Right lung (tissue), 10 donors: ENCODE measurements at places on chromosomes 6 and 20. TPM values are rescaled to one million over a fixed set of nuclear protein-coding genes. Genes with fewer than 3 reads are reported as not detected.

GRCh38 chr6:65116326-65116725 lies 590.7 kb downstream of the EYS start:
- no peak for DNase-seq

DNA sequence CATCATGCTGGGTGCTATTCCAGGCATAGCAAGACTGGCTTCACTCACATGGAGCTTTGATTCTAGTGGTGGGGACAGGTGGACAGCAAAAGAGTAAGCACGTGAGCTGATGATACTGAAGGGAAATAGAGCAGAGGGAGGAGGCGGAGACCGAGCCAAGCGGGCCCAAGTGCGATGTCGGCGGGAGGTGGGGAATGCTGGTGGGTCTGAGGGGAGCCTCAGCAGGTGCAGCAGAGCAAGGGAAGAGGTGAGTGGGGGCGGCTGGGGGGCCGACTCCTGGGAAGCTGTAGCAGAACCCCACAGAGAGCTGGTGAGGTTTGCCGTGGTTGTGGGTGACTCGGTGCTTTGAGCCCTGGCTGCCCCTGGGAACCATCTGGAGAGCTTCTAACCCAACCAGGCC lies 10.2 kb downstream of the RTEL1 start:
- no peak for DNase-seq

DNA sequence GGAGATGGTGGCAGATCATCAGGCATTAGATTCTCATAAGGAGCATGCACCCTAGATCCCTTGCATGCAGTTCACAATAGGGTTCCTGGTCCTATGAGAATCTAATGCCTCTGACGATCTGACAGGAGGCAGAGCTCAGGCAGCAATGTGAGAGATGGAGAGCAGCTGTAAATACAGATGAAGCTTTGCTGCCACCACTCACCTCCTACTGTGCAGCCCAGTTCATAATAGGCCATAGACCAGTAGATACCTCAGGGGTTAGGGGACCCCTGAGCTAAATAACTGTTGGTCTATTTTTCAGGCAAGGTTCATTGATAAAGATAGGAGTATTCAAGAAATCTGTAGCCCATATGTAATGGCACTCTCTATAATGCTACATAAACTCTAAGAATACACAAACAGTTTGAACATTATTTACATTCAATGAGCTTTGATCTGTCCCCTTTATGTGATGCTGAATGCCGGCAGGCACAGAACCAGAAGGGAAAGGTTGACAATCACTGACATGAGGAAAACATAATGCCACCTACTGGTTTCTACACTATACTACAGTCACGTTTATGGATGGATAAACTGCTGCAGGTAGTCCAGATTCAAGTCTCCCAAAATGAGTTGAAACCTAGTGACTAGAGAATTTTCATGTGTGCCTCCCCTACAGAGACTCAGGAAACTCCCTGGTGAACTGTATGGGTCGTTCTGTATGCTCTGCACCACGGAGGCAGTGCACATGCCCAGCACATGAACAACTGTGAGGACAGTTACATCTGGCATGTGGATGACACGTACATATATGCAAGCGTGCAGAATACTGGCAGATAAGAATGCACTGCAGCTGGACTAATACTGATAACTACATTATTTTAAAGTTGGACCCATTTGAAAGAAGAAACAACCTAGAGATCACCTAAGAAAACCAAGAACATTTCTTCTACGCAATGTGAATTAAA lies 72.0 kb downstream of the DST start:
- DNase-seq: no peak

GRCh38 chr6:43171707-43172103 lies 636 bp downstream of the SRF start:
- no peak for DNase-seq

GRCh38 chr6:79223611-79224404 lies 10.7 kb downstream of the HMGN3 start:
- no peak for DNase-seq

DNA sequence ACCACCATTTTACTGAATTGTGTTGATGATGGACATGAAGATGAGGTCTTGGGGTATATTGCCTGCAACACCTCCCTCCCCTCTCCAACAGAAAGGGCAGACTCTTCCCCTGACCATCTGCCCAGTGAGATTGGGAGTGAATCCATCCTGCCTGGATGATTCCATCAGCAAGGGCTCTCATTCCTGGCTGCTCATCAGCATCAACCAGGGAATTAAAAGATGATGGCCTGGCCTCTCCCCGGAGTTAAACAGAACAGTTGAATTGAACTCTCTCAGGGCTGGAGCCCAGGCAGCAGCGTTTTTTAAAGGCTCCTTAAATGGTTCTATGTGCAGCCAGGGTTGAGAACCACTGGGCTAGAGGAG lies 14.6 kb upstream of the MRPS18A start:
- DNase-seq: no peak

GRCh38 chr6:170435766-170436165 lies 117.3 kb downstream of the PSMB1 start:
- no peak for DNase-seq

- no peak for DNase-seq
Measured at GRCh38 chr6:50663806-50664205, 49.5 kb upstream of the TFAP2D start.

DNA sequence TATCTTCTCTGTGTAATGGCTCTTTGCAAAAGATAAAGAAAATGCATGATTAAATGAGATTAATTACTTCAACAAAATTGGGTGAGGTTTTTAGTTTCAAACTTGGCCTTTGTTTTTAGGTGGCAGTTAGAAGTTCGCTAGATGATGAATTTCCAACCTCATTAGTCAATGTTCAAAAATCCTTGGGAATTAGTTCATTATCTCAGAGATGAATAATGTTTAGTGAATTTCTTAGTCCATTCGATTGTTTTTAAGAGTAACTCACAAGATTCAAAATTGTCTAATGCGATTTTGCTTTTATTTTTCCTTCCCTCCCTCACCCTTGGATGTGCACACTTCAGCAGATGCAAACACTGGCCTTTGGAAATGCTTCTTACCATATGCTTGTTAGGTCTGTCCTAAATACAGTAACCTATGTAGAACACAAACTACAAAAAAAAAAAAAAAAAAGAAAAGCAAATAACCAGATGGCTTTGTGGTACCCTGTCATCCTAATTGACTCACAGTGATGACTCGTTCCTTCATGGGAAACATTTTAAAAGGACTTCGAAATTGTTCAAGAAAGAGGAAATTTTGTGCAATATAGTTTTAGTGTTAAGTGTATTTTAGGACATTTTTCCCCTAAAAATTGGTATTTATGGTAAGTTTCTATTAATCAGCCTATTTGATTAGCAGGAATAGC lies 66.7 kb downstream of the FAM229B start:
- no peak for DNase-seq

DNA sequence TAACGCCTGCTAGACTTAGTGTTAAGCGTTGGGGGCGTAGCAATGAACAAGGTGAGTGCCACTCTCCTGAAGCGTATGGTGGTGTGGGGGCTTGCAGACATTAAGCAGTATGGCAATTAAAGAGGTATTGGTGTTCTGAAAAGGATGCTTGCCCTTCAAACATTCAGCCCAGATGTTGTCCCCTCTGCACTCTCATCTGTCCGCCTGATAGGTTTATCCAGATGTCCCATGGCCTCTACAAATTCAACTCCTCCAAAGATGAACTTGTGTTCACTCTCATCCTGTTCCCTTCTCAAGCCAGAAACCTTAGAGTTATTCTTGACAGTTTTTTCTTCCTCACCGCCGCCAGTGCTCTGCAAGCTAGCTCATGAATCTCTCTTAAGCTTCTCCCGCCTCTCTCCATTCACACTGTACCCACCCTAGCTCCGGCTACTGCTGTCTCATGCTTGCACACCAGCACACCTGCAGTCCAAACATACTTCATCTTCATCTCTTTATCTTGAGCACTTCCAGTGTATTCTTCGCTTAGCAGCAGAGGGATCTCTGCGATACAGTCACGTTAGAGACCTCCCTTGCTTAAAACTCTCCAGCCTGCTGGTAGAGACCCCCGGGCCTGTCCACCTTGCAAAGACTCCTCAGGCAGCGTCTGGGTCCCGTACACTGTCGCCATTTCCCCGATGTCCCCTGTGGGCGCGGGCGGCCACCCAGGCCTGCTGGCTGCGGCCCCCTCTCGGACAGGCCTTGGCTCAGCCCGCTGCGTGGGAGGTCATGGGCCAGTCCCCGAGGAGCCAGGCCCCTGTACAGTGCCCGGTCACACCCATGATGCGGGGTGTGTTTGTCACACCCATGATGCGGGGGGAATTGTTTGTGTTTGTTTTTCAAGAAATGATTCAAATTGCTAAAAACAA lies 962 bp downstream of the DDX27 start:
- no peak for DNase-seq

DNA sequence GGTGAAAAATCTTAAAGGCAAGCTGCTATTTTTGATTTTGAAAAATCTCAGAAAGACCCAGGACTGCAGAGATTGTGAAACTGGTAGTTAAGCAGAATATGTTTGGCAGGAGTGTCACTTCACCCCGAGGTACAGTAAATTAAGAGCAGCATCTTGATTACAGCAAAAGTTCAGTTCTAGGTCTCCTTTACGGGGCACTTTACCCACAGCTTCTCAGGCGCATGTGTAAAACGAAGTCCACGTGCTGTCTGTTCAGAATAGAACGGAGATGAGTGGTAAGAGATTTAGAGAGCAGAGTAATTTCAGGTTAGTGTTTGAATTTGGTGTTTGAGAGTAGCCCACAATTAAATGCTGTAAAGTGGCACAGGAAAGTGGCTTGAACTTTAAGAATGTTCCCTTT lies 84.0 kb downstream of the FARS2 start:
- no peak for DNase-seq

DNA sequence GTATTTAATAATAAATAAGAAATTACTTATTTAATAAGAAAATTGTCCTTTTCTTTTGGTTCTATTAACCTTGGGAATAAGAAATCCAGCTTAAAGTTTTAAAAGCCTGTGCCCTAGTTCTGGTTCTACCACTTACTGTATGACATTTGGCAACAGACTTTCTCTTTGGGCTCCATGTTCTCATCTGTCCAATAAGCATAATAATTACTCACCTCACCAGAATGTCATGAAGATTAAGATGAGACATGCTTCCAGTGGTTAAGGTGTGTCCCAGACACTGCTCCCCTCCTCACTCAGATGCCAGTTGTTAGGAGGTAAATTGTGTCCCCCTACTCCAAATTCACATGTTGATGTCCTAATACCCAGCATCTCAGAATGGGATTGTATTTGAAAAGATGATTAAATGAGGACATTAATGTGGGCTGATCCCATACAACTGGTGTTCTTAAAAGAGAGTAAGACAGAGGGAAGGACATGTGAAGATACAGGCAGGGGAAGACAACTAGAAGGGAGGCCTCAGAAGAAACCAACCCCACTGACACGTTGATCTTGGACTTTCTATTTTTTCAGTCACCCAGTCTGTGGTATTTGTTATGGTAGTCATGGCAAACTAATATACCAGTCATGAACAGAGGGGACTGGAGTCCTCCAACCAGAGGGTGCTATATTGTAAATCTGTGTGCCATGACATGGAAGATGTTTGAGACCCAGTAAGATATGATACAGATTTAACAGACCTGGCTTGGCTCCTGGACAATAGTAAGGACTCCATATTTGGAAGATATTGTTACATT lies 6.4 kb upstream of the MICAL1 start:
- DNase-seq: no peak

Gene SCUBE3
- 3.5 TPM for polyA plus RNA-seq

Gene ID4
- 41.5 TPM for polyA plus RNA-seq

Gene CST2
- polyA plus RNA-seq: not detected

Gene UNC93A
- 0.05 TPM for polyA plus RNA-seq
